ENCODE measurements at places on chromosomes 13 and 19.

- DNase-seq = no peak
Measured at GRCh38 chr13:51874651-51875050, 12.9 kb downstream of the CCDC70 start.

GRCh38 chr19:8305798-8306197, 2.4 kb downstream of the CD320 start:
- no peak for DNase-seq

DNA sequence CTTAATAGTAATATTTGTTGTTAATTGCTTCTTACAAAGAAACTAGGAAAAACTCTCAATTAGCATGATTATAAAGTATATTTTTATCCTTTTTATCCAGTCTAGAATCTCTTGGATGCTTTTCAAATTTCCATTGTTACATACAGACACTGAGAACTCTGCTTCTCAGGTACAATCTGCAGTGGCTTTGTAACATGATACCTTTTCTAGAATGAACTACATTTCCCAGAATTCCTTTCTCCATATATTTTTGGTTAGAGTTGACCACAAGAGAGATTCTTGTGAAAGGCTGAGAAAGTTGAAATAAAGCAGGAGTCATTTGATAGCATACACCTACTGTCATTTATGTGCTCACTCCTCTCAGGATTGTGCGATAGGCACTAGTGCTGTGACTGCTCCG, 148.6 kb downstream of the SLITRK6 start:
- no peak for DNase-seq

GRCh38 chr19:55947532-55947931, at the start of gene NLRP8:
Gene NLRP8 (plus strand): TSS chr19:55947832.
- DNase-seq = no peak

GRCh38 chr13:111458739-111459138, 138.3 kb downstream of the TEX29 start:
- DNase-seq = no peak

DNA sequence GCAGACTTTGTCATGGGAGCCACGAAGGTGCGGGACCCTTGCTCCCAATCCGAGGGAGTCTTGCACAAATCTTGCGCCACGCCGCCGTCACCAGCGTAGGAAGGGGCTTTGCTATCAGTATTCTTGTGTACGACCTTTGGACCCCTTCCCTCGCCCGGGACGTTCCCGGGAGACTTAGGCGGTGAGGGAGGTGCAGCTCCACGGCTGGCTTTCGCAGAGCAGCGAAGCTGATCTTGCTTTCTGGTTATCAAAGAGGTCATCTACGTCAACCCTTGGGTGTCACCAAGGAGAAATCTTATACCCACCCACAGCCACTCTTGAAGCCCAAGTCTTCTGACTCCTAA, 583 bp downstream of the TECR start:
- DNase-seq = no peak

- DNase-seq = no peak
Measured at GRCh38 chr13:49399801-49400472, 43.9 kb downstream of the CAB39L start.

- no peak for DNase-seq
Measured at GRCh38 chr19:3671680-3672574, 28.3 kb downstream of the PIP5K1C start.

- no peak for DNase-seq
Measured at GRCh38 chr19:54332149-54332548, 6.8 kb downstream of the LILRA4 start.

GRCh38 chr19:6263735-6264444, 15.9 kb downstream of the MLLT1 start:
- DNase-seq = peak; percentile 45

DNA sequence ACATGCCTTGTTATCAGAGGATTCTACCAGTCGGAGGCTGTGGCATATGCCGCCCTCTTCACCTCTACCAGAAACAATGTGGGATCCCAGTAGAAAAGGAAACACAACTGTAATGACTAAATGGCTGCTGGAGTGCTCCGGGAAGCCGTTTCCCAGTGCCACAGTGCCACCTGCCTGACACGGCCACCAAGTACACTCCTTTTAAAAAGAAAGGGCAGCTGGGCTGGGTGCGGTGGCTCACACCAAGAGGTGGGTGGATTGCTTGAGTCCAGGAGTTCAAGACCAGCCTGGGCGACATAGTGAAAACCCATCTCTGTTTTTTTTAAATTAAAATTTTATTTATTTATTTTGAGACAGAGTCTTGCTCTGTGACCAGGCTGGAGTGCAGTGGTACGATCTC, 67.3 kb downstream of the TRPM4 start:
- DNase-seq = peak; percentile 49
